HepG2 (cell line): ENCODE measurements at places on chromosomes 1 and 21.

DNA sequence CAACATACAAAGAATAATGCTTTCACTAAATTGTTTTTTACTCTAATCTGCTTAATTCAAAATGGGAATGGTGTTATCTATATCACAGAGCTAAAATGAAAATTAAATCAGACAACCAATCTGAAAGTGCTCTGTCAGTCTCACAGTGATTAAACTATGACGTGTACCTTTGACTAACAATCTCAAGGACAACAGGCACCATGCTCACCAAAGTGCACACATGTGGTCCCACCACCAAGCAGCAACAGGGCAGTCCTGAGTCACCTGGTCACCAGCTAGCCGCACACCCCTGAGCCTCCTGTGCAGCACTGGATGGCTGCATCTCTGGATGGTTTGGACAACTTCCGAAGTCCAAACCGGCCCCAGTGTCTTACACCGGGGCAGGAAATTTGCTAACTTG is 54.5 kb upstream of the NADK start:
- peak; percentile 79 for DNase-seq

DNA sequence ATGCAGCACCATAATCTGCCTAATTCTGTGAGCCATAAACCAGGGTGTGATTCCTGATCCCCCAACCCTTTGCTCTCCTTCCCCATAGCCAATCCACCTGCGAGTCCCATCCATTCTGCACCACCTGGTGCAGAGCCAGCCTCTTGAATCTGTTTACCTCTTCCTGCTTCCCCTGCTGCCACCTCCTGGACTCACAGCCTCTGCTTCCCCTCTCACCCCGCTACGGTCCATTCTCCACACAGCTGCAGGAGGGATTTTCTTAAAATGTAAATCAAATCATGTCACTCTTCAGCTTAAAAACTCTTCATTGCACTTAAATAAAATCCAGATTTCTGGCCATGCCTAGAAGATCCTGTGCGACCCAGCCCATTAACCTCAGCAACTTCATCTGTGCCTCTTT is 186.7 kb downstream of the FOXD2 start:
- DNase-seq, result peak; percentile 27

- DNase-seq, result no peak
These were observed 1.5 kb downstream of the INTS11 start for GRCh38 chr1:1322952-1323351.

GRCh38 chr1:188425687-188426086 is 1596.9 kb downstream of the PLA2G4A start:
- DNase-seq, result no peak

DNA sequence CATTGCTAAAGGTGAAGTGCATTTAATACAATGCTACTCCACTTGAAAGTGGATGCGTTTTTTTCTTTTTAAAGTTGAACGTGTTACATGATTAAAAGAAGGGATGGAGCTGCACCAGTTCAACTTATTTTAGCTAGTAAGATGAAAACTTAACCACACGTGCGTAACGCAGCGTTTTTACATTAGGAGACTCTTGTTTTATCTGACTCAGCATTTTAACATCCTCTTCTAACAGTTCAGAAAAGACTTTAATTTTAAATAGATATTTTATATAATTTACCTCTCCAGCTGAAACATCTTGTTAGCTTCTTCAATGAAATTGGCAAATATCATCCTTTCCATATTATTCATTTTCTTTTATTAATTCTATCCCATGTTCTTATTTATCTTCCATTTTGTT is 33.4 kb downstream of the EXO1 start:
- no peak for DNase-seq

DNA sequence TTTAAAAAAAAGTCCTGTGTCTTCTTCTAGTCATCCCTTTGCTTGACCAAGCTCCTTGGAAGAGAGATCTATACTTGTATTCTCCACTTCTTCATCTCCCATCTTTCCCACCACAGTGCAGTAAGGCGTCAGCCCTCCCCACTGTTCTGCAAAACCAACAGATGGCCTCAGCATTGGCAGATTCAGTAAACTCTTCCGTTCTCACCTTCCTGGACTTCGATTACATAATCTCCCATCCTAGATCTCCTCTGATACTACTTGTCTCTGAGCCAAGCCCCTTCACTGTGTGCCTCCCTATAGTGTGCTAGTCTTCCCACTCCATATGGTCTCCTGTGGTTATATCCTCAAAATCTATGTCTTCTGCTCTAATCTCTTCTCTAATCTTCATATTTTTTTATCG is 1.6 kb upstream of the COLGALT2 start:
- no peak for DNase-seq

GRCh38 chr1:197173571-197174507 is 27.4 kb upstream of the ASPM start:
- peak; percentile 91 for DNase-seq

DNA sequence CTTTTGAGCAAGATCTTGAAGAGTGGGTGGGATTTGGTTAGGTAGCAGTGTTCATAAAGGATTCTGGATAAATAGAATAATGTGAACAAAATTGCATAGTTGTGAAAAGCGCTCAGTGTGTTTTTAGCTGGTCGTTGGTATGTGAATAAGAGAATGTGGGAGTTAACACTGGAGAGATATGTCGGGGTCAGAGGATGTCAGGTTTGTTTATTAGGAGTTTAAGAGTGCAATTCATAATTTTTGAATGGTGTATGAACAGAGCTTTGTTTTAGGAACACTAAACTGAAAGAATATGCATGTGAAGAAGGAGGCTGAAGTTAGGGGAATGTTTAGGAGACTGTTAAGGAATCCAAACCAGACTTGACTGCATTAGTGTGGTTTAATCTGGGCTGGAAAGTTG is 9.4 kb downstream of the USP16 start:
- DNase-seq, result no peak

DNA sequence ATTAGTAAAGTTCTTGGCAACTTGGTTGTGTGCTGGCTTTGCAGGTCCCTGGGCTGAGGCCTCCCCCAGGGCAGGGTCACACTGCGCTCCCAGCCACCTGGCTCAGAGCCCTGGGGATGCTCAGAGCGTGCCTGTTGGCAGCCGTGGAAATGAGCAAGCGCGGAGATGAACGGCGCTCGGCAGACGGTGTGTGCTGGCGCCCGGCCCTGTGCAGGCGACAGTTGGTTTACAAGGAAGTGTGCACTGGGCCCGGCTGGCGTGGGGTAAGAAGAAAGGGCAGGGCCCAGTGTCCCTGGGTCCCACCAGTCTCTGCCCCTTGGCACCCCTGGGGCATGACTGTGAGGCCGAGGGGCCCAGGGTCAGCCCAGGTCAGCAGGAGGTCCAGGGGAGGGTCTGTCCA is 25.7 kb upstream of the PEX10 start:
- DNase-seq, result no peak

- no peak for DNase-seq
These were observed 47.5 kb downstream of the DMAP1 start for GRCh38 chr1:44260792-44261170.

DNA sequence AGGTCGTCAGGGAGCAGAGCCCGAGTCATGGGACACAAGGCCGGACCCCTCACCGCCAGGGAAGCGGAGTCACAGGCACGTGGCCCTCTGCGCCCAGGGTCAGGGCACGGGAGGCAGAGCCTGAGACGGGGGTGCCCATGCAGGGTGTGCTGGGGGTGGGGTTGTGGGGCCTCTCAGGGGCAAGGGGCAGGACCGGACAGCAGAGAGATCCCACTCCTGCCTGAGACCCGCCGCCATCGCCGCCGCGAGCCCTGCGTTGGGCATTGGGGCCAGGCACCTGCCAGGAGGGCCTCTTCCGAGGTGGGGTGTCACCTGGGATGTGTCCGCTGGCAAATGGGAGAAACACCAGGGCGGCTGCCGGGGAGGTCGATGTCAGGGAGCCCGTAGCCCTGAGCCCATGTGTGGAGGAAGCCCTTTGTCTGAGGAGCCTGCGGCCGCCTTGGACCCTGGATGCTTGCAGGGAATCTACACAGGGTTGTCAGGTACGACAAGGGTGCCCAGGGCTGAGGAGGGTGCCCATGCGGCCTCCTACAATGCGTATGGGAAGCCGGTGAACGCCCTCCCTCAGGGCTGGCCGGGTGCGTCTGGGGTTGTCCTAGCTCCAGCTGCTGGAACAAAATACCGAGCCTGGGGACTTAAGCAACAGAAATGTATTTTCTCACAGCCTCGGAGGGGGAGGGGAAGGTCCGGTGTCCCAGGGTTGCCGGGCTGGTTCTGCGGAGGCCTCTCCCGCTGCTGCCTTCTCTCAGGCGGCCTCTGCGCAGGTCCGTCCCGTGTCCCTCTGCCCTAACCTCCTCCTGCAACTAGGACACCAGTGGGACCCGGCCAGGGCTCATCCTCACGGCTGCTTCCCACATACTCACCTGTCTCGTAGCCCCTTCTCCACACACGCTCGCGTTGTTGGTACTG is 16.4 kb upstream of the C1orf159 start:
- DNase-seq, result no peak

- no peak for DNase-seq
These were observed 547.9 kb upstream of the TMPRSS15 start for GRCh38 chr21:18951271-18952038.

GRCh38 chr1:28136922-28137613 is 39.4 kb downstream of the PTAFR start:
- DNase-seq, result no peak

- DNase-seq, result no peak
These were observed 47.1 kb downstream of the SYT2 start for GRCh38 chr1:202663131-202663530.

DNA sequence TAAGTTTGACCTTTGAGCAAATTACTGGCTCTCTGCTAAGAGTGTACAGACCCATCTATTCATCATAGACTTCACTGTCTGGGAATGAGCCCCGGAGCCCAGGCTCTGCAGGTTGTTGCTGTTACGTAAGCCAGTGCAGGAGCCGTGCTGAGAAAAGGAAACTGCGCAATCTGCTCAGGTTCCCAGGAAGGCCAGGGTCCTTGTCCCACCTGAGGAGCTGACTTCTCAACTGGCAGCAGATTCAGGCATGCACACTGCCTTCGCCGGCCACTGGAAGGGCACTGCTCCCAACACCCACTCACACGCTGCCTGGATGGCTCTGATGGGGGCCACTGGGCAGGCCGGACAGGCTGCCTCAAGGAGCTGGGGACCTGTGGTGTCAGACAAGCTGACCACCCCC is 19.5 kb downstream of the RCAN1 start:
- peak; percentile 57 for DNase-seq

- no peak for DNase-seq
These were observed 13.8 kb upstream of the SEC16B start for GRCh38 chr1:177983482-177984135.

- DNase-seq, result no peak
These were observed 65.1 kb downstream of the RAVER2 start for GRCh38 chr1:64810001-64810400.
